ENCODE measurements at places on chromosomes 13 and 19. TPM values are rescaled to one million over a fixed set of nuclear protein-coding genes. Genes with fewer than 3 reads are reported as not detected.

GRCh38 chr13:98595134-98595533 is 18.2 kb upstream of the STK24 start:
- DNase-seq = no peak

DNA sequence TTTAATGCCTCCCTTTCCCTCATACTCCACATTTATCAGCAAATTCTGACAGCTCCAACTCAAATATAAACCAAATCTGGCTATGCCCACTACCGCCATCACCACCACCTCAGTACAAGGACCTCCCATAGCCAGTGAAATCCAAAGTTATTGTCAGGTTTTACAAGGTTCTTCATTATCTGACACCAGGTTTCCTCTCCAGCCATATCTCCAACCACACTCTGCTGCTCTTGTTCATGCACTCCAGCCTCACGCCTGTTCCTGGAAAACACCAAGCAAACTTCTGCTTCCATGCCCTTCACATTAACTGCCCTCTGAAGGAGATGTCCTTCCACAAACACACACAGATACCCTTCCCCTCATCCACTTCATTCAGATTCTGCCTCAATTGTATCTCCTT is 102.2 kb upstream of the MIR17HG start:
- DNase-seq = no peak

GRCh38 chr13:31267126-31267784 is 67.5 kb downstream of the B3GLCT start:
- no peak for DNase-seq

GRCh38 chr13:42532561-42533335 is 41.2 kb upstream of the TNFSF11 start:
- DNase-seq = no peak

GRCh38 chr19:47381121-47381520 is 32.0 kb downstream of the DHX34 start:
- DNase-seq = no peak

DNA sequence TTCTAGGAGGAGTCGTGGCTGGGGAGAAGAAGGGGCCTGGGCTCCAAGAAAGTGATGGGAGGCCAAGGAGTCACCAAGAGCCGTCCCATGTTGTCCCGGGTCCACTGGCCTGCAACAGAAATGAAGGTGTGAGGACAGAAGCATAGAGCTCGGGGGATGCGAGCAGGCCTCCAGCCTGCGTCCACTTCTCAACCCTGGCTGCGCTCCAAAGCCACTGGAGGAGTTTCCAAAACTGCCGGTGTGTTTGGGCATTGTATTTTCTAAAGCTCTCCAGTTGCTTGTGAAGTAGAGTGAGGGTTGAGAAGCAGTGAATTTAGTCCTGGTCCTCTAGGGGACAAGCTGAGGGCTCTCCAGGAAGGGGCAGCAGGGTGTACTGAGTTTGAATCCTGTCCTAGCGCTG is 13.0 kb downstream of the FFAR2 start:
- no peak for DNase-seq

DNA sequence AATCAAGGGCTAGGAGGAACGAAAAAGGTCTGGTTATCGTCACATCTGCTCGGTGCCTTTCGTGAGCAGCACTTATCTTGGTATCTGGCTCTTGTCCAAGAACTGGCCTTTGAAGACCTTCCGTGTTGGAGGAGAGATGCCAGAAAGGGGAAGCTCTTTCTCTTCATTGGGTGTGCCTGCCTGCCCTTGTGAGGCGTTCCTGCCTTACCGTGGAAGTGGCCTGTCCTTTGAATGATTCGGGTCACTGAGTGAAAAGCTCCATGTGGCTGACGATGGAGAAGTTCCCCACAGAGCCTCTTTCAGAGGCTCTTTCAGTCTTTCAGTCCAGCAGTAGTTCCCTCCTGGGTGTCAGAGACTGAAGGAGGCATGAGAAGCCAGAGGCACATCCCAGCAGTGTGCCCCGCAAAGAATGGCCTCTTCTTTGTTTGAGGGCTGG is 121.5 kb upstream of the SLC10A2 start:
- no peak for DNase-seq

- DNase-seq = peak; percentile 93
Measured at GRCh38 chr13:42883771-42884467, 102.5 kb downstream of the FAM216B start.

GRCh38 chr13:27622881-27623280 is 1.2 kb downstream of the POLR1D start:
- no peak for DNase-seq

- no peak for DNase-seq
Measured at GRCh38 chr19:39864118-39864517, 17.9 kb upstream of the FBL start.

DNA sequence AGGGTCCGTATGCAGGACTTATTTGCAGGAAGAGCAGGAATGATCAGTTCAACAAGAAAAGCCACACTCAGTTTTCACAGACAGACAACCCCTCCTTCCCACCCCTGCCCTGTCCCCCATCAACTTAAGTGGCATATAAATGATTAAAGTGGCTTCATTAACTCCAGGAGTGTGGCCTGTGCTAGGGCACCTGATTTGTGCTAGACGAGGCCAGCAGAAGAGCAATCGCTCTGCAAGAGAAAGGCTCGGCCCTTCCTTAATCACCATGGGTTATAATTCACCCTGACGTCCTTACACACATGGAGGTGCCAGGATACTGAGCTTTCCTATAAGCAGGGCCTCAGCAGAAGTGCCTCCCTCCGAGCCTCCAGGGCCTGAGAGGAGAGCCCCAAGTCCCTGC is 14.6 kb downstream of the C19orf12 start:
- DNase-seq = no peak

GRCh38 chr13:25692099-25692498 is 320.3 kb downstream of the ATP8A2 start:
- DNase-seq = peak; percentile 90

- no peak for DNase-seq
Measured at GRCh38 chr13:76638882-76639281, 247.3 kb downstream of the KCTD12 start.

- no peak for DNase-seq
Measured at GRCh38 chr19:54188215-54188871, 1.0 kb downstream of the MBOAT7 start.

GRCh38 chr19:19475849-19476828 is 39.2 kb downstream of the TSSK6 start:
- DNase-seq = peak; percentile 43

GRCh38 chr13:57641051-57641450 is 9.5 kb downstream of the PCDH17 start:
- no peak for DNase-seq

DNA sequence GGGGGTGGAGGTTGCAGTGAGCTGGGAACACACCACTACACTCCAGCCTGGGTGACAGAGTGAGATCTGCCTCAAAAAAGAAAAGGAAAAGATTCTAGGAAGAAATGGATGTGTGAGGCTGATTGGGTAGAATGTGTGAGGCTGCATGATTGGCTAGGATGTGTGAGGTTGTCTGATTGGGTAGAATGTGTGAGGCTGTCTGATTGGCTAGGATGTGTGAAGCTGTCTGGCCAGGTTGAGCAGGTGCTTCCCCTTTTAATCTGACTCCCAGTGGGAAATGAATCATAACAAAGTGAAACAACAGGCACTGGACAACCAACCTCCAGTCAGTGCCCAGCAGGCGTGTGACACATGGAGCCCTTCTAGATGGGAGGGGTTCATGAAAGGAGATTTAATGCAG is 14.7 kb downstream of the C13orf46 start:
- DNase-seq = peak; percentile 32

- DNase-seq = no peak
Measured at GRCh38 chr19:55256562-55257460, 2.0 kb downstream of the PPP6R1 start.

DNA sequence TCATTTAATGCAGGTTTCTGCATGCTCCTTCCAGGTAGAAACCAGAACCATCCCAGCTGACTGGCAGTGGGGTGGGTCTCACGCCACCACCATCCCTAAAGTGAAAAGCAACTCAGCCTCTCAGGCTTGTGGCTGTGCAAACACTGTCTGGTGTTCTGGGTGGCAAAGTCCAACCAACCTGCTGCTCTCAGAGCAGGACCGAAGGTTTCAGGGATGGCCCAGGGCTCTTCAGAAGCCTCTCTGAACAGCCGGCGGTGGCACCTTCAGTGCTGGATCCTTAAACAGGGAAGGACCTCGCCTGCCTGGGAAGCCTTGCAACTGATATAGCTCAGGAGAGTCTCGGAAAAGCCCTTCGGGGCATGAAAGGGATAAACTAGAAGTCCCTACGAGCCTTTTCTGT is 100.8 kb downstream of the COL4A1 start:
- no peak for DNase-seq

GRCh38 chr19:47490031-47490430 is 6.0 kb upstream of the KPTN start:
- no peak for DNase-seq

- peak; percentile 44 for DNase-seq
Measured at GRCh38 chr13:50588491-50589130, 254.9 kb downstream of the DLEU7 start.

GRCh38 chr19:51108805-51109146 is 567 bp upstream of the CTU1 start:
- no peak for DNase-seq

- peak; percentile 80 for DNase-seq
Measured at GRCh38 chr13:23980160-23980551, 82.9 kb upstream of the C1QTNF9B start.

GRCh38 chr13:110914331-110915056 is 375 bp downstream of the ANKRD10 start:
- peak; percentile 73 for DNase-seq

DNA sequence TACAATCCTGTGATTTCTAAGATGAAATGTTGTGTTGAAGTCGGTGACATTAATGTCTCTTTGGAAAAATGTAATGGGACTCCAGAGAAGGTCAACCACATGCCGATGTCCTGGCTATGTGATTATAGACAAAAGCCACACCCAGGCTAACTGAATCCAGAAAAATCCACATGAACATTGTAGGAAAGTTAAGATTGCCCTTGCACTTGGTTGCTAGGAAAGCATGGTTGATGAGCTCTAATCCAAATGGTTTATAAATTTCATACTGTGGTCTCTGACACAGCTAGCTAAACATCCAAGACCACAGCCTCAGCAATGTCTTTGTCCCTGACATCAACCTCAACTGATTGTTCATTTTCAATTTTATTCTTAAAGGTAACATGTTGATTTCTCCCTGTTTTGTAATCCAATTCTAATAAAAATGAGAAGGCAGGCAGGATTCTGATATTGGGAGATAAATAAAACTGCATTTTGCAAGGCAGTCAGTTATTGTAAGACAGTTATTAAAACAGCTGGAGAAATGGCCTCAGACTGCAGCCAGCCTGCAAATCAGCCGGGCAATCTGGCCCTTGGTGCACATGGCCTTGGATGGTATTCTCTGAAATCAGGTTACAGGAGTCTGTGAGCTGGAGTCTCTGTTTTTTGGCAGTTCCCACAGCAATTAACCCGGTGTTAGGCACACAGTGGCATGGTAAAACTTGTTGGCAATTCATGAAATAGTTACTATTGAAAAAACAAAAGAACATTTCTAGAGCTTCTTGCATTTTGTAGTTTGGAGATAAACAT is 93.9 kb downstream of the STARD13 start:
- peak; percentile 85 for DNase-seq

Gene SOX1
- not detected for total RNA-seq

Gene CRX
- not detected for total RNA-seq

Gene ENOX1
- 7.7 TPM for total RNA-seq

Gene KIR3DL2
- not detected for total RNA-seq

Gene METTL21C
- not detected for total RNA-seq

Gene CCDC122
- 5.6 TPM for total RNA-seq

Gene IL27RA
- total RNA-seq = 0.29 TPM

Gene AP1M2
- not detected for total RNA-seq

Gene CYP4F2
- total RNA-seq = not detected

Gene NXNL1
- not detected for total RNA-seq
